ENCODE measurements at places on chromosomes 16 and 17. TPM values are rescaled to one million over a fixed set of nuclear protein-coding genes. Genes with fewer than 3 reads are reported as not detected.
A peak's percentile ranks its signal among the peaks of the same experiment; 100 is the strongest.

DNA sequence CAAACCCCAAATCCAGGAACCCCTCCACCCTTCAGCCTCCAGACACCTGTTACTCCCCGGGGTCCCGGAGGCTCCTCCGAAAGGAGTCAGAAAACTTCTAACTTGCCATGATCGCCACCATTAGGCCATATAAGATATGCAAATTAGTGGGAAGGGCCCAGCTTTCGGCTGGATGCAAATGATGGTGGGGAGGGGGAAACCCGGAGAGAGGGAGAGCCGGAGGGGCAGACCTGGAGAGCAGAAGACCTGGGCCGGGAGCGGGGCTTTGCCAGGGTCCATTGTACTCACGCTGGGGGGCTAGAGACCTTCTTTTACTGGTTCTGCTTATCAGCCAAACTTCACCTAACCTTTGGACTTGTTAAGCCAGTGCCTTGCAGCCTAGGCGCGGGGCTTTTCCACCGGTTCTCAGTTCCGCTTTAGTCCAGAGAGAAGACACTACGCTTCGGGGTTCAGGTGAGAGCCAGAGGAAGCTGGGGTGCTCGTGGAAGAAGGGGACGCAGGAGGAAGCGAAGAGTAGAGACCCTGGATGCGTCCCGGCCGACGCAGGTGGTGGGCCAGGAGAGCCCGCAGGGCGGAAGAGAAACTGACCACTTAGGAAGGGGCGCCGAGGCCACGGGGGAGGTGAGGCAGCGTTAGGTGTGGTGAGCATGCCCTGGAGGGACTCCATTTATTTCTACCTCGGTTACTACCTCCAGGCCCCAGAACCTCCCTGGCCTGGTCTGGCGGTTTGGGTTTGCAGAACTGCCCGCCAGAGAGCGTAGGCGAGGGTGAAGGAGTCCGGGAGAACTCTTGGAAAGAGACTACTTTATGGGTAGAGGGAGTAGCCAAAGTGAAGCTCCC is at the start of gene HNF1B:
Gene HNF1B (minus strand): TSS at position 99 of the 840 bp plus-strand sequence. CDS start 175 bp downstream, outside the sequence.
- DNase-seq = peak; percentile 50

DNA sequence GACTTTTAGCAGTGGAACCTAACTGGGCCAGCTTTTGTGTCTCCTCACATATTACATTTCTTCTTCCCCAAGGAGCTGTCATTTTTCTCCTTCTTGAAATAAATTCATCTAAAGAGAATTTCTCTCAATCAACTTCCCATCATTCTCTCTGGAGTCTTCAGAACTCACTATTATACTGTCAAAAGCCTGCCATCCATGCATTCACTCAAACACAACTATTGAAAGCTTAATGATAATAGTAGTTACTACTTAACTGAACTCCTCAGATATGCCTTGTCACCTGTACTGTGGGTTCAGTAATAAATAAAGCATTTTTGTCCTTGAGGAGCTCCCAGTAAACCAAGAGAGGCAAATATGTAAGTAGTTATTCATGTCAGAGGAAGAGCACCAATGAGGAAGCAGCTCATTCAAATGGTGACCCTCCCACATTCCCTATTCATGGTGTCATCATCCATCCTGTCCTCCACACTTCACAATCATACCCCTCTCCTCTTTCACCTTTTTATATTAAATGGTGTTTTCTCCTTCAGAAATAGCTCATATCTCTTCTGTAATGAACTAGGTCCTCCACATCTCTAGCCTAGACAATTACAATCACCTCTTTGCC is 162.6 kb downstream of the CA10 start:
- peak; percentile 7 for DNase-seq

- no peak for DNase-seq
These were observed 445.7 kb upstream of the MAF start for GRCh38 chr16:80046261-80046660.

DNA sequence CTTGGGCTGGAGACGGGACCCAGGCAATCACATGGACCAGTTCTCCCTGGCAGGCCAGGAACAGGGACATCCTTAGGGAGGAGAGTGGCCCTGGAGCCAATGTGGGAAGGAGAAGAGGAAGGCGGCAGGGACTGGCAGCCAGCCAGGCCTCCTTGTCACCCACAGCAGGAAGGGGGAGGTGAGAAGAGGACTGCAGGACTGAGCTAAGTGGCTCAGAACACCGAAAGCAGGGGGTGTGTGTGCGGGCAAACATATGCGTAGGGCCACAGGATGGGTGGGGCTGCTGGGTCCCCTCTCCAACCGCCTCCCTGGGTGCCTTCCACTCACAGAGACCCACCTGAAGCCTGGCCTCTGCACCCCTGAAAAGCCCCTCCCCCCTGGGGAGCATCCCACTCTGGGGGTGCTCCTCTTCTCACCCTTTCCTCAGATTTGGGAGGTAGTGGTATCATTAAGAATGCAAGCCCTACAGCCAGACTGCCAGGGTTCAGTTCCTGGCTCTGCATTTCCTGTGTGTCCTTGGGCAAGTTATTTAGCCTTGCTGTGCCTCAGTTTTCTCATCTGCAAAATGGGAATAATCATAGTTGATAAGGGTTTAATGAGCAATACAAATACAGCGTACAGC is 8.1 kb downstream of the PNMT start:
- no peak for DNase-seq

GRCh38 chr17:28100936-28101335 is 58.5 kb downstream of the NLK start:
- DNase-seq = no peak

- no peak for DNase-seq
These were observed 29.0 kb downstream of the KDM8 start for GRCh38 chr16:27232061-27232900.

DNA sequence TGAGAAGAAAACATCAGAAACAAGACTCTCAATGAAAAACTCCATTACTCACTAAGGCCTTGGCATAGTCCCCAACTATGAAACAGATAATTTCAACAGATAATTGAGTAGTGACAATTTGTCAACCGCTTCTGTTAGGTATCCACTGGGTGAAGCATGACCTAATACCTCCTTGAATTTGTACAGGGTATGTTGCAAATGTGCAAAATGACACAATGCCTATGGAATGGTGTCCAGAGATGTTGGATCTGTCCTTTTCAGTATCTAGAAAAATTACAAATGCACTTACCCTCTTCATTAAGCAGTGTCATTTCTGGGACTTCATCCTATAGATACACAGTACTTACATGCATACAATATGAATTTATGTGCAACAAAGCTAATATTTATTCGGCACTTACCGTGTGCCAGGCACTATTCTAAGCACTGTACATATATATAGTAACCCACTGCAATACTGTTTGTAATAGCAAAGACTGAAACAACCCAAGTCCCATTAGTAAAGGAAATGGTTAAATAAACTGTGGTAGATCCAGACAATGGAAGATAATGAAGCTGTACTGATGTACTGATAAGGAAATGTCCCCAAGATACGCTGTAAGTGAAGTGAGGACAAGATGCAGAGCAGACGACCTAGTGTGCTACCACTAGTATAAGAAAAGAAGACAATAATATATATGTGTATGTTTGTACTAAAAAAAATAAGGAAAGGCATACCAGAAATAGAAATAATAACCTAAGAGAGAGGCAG is 21.4 kb upstream of the SLC6A4 start:
- no peak for DNase-seq

GRCh38 chr16:87410530-87410929 is 18.4 kb downstream of the MAP1LC3B start:
- no peak for DNase-seq

- no peak for DNase-seq
These were observed 17.9 kb downstream of the NME2 start for GRCh38 chr17:51184124-51184523.

GRCh38 chr17:53950207-53950857 is 127.6 kb downstream of the KIF2B start:
- no peak for DNase-seq

- no peak for DNase-seq
These were observed 16.2 kb upstream of the HNF1B start for GRCh38 chr17:37761059-37761458.

GRCh38 chr16:3716831-3717234 is 491 bp downstream of the TRAP1 start:
- DNase-seq = no peak

GRCh38 chr16:20901436-20902112 is 1.0 kb downstream of the LYRM1 start:
- DNase-seq = no peak

GRCh38 chr16:26005336-26005735 is 313.6 kb downstream of the HS3ST4 start:
- DNase-seq = no peak

- DNase-seq = no peak
These were observed 21.9 kb downstream of the ADORA2B start for GRCh38 chr17:15966879-15967248.

GRCh38 chr16:88354229-88355092 is 28.3 kb upstream of the ZNF469 start:
- no peak for DNase-seq

GRCh38 chr16:31472709-31473203 is 804 bp downstream of the TGFB1I1 start:
- no peak for DNase-seq

- no peak for DNase-seq
These were observed 12.7 kb upstream of the NSMCE1 start for GRCh38 chr16:27281243-27281642.

- DNase-seq = no peak
These were observed 87.7 kb downstream of the KCNJ12 start for GRCh38 chr17:21463779-21464407.

- no peak for DNase-seq
These were observed 77.1 kb downstream of the MMD start for GRCh38 chr17:55344514-55344997.

- no peak for DNase-seq
These were observed 1.3 kb upstream of the HOXB4 start for GRCh38 chr17:48579471-48579759.

DNA sequence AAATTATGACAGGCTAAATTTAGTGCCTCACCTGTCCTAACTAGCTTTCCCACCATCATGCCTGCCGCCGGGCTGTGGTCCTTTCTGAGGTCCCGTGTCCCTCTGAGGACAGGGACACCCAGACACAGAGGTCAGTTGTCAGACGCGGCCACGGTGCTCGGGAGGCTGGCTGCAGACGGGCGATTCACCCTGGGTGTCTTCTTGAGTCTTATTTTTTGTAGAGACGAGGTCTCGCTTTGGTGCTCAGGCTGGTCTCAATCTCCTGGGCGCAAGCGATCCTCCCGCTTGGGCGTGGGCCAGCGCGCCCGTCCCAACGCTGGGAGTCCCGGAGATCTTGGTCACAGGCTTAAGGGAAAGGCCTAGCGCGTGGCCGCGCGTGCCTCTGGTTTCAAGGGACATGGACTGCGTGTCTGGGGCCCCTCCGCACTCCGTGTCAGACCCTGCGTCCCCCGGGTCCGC is 797 bp upstream of the RAB11FIP3 start:
- no peak for DNase-seq

DNA sequence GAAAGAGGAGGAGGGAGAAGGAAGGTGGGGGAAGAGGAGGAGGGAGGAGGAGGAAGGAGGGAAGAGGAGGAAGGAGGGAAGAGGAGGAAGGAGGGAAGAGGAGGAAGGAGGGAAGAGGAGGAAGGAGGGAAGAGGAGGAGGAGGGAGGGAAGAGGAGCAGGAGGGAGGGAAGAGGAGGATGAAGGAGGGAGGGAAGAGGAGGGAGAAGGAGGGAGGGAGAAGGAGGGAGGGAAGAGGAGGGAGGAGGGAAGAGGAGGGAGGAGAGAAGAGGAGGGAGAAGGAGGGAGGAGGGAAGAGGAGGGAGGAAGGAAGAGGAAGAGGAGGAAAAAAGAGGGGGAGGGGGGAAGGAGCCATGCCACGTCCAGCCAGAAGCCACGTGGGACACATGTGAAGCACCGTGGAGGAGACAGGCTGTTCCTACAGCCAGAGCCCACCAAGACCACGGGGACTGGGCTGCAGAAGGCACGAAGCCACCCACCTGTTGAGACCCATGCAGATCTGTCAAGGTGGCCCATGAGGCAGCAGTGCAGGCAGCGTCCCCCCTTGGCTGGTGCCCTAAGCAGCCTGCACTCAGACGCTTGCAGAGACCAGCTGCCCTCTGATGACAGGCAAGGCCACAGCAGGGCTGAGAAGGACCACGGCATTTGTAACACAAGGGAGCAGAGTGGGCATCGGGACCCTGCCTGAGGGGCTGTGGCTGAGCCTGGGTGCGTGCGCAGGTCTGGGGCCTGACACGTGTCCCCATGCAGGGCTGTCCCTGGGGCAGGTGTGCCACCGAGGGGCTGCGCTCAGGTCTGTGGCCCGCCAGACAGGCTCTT is 10.3 kb downstream of the NDUFAF8 start:
- DNase-seq = no peak

- DNase-seq = no peak
These were observed 730.7 kb upstream of the KIF2B start for GRCh38 chr17:53092072-53092471.

GRCh38 chr17:29458066-29458465 is 67.9 kb downstream of the TAOK1 start:
- DNase-seq = no peak

- DNase-seq = no peak
These were observed 4.8 kb upstream of the ARL4D start for GRCh38 chr17:43393944-43394482.

- DNase-seq = no peak
These were observed 288 bp upstream of the KRT34 start for GRCh38 chr17:41382394-41382793.

GRCh38 chr17:51818777-51819176 is 339.7 kb downstream of the CA10 start:
- DNase-seq = no peak

C1QTNF1 gene
- total RNA-seq = 4.6 TPM

TBC1D3I gene
- total RNA-seq = not detected

BMERB1 gene
- total RNA-seq = 29.3 TPM

CNGB1 gene
- not detected for total RNA-seq

ZNF646 gene
- 17.8 TPM for total RNA-seq

SPATA32 gene
- total RNA-seq = not detected

TERB1 gene
- 0.27 TPM for total RNA-seq

MYO1C gene
- total RNA-seq = 131 TPM

KRT9 gene
- total RNA-seq = not detected

CYLD gene
- 21.5 TPM for total RNA-seq

DDX52 gene
- total RNA-seq = 35.6 TPM

PFAS gene
- 33.5 TPM for total RNA-seq

ALDH3A1 gene
- not detected for total RNA-seq

ABCA5 gene
- 5.5 TPM for total RNA-seq

CD300H gene
- total RNA-seq = not detected

GCGR gene
- total RNA-seq = not detected

All from kidney epithelial cell (primary cell).